Renal cortical epithelial cell (primary cell): ENCODE measurements at places on chromosomes 13 and 19.

GRCh38 chr19:15290166-15290565, 42.2 kb downstream of the BRD4 start:
- no peak for DNase-seq

DNA sequence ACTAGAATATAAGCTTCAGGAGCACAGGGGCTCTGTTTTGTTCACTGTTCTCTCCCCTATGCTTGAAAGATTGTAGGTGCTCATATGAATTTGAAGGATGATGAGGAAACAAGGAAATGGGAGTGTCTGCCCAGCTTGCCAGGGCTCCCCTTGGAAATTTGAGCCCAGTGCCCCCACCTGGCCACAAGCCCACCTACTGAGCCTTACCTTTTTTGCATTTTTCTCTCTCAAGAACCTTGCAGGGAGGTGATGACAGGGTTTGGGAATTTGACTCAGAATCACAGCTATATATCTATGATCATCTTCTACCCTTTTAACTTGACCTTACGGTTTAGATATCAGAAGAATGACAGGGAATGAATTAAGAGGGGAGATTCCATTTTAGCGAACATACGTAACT, 33.8 kb downstream of the SERP2 start:
- no peak for DNase-seq

DNA sequence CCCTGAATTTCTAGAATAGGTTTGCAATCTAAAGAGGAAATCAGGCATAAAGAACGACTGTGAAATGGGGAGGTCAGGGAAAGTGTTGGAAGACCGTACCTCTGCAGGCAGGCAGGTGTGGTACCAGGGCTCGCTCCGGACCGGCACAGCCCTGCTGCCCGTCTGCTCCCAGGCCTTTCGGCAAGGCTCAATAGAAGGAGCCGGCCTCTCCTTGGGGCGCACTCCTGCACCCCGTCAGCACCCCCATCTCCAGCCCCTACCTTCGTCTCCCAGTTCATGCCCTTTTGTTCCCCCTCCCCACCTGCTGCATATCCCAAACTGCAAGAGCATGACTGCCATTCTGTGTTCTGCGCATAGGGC, 139.8 kb upstream of the SOX1 start:
- no peak for DNase-seq

- DNase-seq = no peak
Observed at GRCh38 chr13:99977334-99977911, 4.2 kb upstream of the ZIC2 start.
